Suppressor macrophage treated with lipopolysaccharide for 1 hour (primary cell): ENCODE measurements at places on chromosomes 7 and 10.

DNA sequence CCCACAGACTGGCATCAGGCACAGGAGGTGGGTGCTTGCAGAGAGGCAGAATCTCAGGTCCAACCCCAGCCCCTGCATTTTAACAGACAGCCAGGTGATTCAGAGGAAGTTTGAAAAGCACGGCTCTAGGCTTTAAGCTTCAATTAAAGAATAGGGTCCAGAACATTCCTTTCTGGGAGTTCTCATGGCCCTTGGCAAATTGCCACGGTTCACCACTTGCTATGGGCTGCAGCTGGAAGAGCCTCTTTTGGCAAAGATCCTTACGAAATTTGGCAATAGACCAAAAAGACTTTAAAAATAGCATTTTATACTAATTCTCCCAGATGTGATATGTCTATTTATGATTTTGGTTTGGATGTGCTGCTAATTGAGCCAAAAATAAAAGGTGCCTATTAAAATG is 148.1 kb downstream of the ITGA8 start:
- DNase-seq: no peak

DNA sequence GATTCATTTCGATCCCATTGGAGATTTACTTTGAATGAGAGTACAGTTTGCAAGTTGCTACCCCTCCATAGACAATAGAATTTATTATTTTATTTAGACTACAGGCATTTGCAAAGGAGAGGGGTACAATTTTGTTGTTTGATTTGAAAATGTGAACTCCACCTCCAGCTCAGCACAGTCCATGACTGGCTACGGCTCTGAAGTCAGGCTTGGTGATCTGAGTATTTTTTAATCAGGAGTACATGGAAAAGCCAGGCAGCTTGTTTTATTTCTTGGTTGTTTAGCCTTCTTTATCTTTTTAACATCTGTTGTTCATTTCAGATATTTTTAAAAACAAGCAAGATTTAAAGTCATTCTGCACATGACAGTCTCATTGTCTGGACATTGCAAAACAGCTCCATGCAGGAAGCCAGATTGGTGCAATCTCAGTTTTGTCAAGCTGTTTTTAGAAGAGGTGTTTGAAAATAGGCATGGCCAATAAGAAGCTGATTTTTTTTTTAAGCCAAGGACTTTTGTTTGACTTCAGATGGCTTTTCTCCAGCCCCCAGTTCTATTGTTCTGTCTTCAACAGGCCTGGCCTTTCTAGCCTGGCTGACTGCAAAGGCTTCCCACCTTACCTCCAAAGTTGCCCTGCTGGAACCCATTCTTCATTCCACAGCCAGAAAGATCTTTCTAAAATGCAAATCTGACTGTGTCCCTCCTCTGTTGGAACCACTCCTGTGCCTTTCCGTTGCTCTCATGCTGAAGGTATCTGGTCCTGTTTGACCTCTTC is 12.2 kb downstream of the PLXDC2 start:
- peak; percentile 47 for DNase-seq

DNA sequence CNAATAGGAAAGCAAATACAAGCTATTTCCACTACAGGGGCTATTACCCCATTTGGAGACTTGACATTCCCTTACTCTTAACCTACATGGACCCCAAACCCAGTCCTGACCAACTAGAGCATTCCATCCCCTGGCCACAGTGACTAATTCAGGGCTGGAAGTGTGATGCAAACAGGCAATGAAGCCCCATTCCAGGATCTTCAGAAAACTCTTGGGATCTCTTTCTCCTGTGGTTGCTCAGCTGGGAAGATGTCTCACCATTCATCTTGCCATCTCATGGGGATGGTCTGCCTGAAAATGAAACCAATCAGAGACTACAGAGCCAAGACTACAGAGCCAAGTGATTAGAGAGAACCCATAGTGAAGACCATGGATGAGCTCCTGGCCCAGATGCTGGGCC is 206.2 kb downstream of the ZNF365 start:
- DNase-seq: no peak

DNA sequence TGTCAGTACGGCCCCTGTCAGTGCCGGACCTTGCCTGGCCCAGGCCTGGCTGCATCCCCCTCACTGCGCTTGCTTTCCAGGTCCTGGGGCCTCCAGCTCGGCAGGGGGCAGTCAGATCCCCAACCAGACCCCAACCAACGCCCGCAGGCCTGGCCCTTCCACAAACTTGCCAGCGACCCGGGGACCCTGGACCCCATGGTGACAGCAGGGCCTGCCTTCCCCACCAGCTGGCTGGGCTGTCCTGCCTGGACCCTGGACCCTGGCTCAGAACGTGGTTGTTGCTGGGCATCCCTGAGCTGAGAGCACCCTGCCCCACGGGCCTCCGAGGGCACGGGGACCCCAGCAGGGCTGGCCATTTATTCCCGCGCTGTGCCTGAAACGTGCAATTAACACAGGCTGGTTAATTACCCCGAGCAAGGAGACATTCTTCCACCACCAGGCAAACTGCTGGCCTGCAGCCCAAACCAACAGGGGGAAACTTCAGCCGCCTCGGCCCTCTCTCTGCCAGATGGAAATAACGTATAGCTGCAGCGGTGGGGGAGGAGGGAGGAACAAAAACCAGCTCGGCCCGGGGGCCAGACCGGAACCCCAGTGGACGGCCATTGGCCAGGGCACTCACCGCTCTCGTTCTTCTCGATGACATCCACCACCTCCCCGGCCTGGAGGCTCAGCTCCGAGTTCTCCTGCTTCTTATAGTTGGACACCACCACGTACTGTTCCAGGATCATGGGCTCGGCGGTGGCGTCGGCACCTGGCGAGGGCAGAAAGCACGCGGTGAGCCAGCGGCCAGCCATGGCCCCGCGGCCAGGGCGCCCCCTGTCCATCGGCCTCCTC is 167.1 kb downstream of the NEURL1 start:
- peak; percentile 64 for DNase-seq

GRCh38 chr10:10814069-10814468 is 203.6 kb upstream of the CELF2 start:
- DNase-seq: no peak

- DNase-seq: peak; percentile 41
Observed at GRCh38 chr10:73875139-73875475, 752 bp upstream of the CAMK2G start.

DNA sequence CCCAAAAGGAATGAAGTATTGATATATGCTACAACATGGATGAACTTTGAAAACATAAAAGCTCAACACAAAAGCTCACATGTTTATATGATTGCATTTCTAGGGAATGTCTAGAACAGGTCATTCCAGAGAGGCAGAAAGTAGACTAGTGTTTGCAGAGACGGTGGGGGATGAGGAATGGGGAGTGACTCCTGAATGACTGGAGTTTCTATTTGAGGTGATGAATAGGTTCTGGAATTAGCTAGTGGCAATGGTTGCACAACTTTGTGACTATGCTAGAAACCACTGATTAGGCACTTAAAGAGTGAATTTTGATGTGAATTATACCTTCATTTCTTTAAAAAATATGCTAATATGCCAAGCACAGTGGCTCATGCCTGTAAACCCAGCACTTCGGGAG is 6.9 kb downstream of the KPNA7 start:
- no peak for DNase-seq

DNA sequence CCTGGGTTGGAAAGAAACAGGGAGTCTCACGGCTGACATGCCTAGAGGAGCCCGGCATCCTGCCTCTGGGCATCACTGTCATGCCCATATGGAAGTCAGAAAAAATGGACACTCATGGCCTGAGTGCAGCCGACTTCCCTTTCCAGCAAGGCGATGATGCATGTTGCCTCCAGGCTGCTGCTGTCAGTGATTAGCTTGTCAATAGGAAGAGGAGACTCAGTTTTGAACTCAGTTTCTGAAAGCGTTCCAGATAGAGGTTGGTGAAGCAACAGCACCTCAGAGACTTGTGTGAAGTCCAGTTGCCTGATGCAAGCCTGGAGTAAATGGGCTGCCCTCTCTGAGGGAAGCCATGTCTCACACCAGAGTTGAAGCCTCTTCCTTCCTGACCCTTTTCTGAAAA is 148.4 kb downstream of the TPST1 start:
- DNase-seq: peak; percentile 24

- no peak for DNase-seq
Observed at GRCh38 chr7:104059103-104059502, 69.6 kb upstream of the RELN start.

DNA sequence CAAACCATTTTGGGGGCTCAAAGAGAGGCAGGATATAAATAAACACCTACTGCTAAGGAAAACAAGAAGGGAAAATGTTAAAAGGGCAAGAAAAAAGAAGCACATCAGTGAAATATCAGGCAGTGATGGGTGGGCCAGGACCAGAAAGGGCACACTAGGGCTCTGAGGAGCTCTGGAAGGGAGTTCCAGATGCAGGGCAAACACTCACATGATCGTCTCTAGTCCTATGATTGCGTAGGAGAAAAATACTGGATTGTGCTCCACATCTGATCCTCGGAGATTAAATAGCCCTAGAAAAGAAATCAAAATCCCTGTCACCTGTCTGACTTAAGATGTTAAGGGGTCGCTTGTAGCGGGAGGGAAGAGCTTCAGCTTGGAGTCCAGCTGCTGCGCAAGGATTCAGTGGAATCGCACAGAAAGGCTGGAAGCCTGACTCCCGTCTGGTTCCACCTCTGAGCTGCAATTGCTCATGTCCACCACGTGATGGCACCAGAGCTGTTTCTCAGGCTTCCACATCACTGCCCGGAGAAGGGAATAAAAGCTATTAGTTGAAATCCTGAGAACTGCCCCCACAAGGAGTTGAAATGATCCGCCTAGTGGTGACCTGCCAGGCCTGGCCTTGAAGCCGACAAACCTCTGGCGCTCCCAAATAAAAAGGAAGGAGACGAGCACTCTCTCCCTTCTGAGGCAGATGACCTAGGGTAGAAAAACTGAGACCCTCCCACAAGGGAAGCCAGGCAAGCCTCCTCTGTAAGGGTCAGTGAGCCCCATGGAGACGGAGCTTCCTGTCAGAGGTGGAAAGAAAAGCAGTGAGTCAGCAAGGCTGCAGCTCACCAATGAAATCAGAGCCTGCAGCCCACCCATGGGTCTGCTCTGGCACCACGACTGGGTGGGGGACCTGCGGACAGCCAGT is 39.2 kb downstream of the XPNPEP1 start:
- DNase-seq: peak; percentile 81

GRCh38 chr7:131110297-131111080 is 217.2 kb upstream of the MKLN1 start:
- DNase-seq: no peak

- DNase-seq: no peak
Observed at GRCh38 chr10:79358811-79359210, 11.5 kb downstream of the PPIF start.

DNA sequence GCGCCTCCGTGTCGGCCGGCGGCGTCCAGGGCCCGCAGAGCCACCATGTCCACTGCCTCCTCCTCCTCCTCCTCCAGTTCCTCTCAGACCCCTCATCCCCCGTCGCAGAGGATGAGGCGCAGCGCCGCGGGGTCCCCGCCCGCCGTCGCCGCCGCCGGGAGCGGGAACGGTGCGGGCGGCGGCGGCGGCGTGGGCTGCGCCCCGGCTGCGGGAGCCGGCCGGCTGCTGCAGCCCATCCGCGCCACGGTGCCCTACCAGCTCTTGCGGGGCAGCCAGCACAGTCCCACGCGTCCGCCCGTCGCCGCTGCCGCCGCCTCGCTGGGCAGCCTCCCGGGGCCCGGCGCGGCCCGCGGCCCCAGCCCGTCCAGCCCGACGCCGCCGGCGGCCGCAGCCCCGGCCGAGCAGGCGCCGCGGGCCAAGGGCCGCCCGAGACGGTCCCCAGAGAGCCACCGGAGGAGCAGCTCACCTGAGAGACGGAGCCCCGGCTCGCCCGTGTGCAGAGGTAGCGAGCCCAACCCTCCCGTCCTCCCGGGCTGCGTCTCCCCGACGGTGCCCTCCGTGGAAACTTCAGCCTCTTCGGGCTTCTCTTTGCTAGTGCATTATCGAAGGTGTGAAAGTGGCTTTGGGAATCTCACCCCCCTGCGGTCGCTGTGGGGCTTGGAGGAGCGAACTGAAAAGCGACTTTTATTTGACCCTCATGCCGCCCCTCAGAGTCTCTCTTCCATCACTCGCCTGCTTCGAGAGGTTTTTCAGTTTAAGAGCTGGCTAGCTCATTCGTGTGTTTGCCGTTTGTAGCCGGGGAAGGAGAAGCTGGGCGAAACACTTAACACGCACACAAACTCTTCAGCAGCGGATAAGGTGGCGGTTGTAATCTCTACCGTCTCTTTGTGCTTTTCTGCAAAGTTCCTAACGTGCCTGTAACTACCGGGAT is 975 bp downstream of the GLCCI1 start:
- DNase-seq: peak; percentile 57

- no peak for DNase-seq
Observed at GRCh38 chr7:75739796-75740672, 1.3 kb upstream of the HIP1 start.

GRCh38 chr7:36887233-36887632 is 162.9 kb upstream of the AOAH start:
- no peak for DNase-seq

DNA sequence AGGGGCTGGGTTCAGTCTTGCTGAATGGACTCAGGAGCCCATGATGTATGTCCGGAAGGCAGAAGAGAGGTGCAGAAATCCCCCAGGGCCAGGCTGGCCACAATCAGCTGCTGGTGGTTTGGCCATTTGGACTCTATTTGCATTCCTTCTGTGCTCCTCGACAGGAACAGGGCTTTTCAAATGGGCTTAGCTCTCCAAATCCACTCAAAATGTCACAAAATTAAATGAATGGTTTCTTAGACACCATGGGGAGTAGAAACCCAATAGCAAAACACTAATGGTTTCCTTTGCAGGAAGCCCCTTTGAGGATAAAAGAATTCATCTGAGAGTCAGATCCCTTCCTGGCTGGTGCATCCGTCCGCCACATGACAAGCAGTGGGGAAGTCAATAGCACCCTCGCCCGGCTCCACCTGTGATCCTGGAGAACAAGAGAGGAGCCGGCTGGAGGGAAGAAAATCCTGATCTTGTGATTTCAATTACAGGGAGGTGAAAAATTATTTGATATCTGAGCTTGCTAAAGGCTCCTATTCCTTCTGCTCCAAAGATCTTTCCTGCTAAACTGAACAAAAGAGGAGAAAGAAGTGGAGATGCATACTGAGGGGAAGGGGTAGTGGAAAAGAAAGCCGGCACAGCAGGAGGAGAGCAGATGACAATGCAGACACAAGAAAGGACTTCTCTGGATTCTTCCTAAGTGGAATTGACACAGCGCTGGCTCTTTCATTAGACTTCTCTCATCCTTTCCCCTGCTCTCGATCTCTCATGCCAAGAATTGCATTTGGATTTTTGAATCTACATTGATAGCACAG is 190.7 kb downstream of the C7orf25 start:
- no peak for DNase-seq

DNA sequence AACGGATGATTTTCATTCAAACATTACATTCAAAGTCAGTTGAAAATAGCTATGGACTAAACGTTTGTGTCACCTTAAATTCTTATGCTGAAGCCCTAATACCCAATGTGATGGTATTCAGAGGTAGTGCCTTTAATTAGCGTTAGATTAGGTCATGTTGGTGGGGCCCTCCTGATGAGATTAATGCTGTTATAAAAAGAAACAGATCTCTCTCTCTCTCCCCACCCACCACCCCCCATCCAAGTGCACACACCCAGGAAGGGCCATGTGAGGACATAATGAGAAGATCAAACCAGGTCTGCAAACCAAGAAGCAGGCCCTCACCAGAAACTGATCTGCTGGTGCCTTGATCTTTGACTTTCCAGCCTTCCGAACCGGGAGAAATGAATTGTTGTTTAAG is 44.2 kb downstream of the ZNF438 start:
- no peak for DNase-seq

GRCh38 chr10:127024685-127025435 is 119.6 kb downstream of the DOCK1 start:
- DNase-seq: no peak

GRCh38 chr7:19488056-19488455 is 220.8 kb downstream of the POLR1F start:
- DNase-seq: no peak

- no peak for DNase-seq
Observed at GRCh38 chr10:122446668-122447423, 7.6 kb upstream of the ARMS2 start.
